ENCODE measurements at places on chromosomes 1 and 21.
A peak's percentile ranks its signal among the peaks of the same experiment; 100 is the strongest.

GRCh38 chr1:47814612-47815395, 182.4 kb downstream of the TRABD2B start:
- DNase-seq, result no peak

DNA sequence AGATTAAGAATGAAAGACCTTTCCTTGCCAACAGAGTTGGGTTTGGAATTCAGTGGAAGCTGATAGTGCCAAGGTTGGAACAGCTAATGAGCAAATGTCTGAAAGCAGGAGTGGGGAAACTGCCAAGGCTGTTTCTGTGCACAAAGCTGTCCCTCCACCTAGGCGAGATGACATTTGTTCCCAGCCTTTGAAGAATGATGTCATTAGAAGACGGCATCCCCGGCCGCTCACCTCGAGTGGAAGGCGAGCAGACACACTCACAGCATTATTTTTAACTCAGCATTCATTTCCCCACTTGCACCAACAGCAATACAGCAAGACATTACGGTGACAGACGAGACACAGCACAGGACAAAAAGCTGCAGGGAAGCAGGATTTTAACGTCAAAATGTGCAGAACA, 463.9 kb downstream of the PCP4 start:
- no peak for DNase-seq

DNA sequence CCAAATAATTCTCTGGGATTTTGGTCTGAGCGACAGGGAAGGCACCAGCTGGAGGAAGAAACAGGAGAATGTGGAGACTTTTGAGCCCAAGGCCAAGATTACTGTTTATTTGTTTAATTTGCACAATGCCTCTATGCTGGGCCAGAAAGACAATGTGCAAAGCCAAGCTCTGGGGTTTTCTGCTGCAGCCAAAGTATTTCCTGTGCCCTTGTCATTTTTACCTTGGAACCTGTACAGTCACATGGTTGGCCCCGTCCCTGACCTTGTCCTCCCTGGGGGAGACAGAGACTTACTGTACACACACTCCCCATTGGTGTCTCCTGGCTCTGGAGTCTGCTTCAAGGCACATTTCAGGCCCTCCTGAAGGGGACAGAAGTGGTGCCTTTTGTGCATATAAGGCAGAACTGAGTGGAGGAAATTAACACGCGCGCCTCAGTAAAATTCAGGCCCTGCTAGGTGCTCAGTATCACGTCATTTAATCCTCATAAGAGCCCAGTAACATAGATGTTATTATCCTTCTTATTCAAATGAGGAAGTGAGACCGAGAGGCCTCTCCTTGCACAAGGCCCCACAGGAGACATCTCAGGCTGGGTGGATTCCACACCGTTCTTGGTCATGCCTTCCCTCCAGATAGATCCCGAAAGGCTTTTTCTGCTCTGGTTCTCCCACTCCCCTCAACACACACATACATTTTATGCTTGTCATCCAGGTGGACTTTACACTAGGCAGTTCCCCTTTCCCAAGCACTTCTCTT, 21.1 kb downstream of the C1orf115 start:
- DNase-seq, result no peak

- no peak for DNase-seq
Measured at GRCh38 chr1:15332525-15332924, 77.2 kb upstream of the EFHD2 start.

GRCh38 chr1:19828546-19828945, 13.5 kb upstream of the RNF186 start:
- DNase-seq, result no peak

DNA sequence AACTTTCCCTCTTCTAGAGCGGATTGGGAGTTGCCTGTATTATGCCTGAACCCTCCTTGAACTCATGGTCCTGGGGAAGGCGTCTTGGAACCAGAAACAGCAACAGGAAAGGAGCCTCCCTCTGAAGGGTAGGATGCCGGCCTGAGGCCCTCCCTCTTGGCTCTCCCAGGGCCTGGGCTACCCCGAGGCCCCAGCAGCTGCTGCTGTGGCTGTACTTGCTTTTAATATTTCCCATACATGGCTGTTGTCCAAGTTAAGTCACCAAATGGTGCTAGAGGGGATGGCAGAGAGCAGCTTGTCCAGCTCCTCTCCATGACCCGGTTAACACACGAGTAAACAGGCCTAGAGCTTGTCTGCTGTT, 10.5 kb downstream of the CHRNB2 start:
- no peak for DNase-seq

- DNase-seq, result no peak
Measured at GRCh38 chr1:22517956-22518355, 45.3 kb upstream of the EPHA8 start.

GRCh38 chr1:35810096-35810881, 2.5 kb downstream of the AGO4 start:
- DNase-seq, result no peak

GRCh38 chr1:224533517-224533916, 82.6 kb upstream of the CNIH3 start:
- DNase-seq, result no peak

- no peak for DNase-seq
Measured at GRCh38 chr1:117284399-117285215, 73.9 kb upstream of the VTCN1 start.

DNA sequence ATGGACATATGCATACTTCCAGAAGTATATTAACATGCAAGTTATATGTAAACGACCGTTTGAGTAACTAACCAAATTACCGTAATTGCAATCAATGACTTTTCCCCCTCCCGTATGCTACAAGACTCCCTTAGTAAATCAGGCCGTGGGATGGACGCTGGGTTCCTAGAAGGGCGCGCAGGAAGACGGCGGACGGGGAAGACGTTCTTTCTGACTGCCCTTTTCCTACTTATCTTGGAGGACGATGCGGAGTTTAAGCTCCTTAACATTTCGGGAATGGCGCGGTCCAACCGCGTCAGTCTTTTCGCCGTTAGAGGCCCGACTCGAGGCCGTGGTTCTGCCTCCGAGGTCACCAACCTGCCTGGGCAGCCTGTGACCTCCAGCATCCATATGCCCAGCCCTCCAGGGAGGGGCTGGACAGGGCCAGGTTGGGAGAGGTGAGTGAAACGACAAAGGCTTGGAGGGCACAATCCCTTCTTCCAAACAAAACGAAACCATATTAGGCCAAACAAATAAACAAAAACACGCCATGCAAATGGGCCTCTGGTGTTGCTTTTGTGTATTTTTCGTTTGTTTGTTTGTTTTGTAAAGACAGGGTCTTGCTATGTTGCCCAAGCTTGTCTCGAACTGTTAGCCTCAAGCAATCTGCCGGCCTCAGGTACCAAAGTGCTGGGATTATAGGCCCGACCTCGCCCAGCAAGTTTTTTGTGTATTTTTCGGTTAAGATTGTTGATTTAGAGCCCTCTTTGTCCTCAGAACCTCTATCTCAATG, 873 bp upstream of the PI4KB start:
- DNase-seq, result no peak

GRCh38 chr21:44582055-44582454, 1.7 kb upstream of the KRTAP10-5 start:
- DNase-seq, result no peak

DNA sequence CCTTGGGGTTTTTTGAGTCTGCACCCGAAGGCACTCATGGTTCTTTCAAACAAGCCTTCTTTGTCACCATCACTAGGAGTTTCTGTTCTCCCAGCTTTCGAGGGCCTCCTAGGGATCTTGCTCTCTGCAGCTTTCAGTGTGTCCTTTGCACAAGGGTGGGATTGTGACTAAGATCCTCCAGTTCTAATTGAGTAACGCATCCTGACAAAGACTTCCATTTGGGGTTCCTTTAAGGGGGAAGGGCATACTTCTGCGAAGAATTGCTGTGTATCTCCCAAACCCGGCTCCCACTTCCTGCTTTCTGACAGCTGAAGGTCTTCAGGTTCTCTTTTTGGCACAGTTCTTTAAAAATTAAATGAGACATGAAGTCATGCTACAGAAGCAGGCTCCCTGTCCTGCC, 139.4 kb downstream of the EDEM3 start:
- DNase-seq, result no peak

- peak; percentile 14 for DNase-seq
Measured at GRCh38 chr1:66244429-66244828, 289.5 kb upstream of the SGIP1 start.

- DNase-seq, result no peak
Measured at GRCh38 chr1:54885807-54886723, 930 bp downstream of the DHCR24 start.

DNA sequence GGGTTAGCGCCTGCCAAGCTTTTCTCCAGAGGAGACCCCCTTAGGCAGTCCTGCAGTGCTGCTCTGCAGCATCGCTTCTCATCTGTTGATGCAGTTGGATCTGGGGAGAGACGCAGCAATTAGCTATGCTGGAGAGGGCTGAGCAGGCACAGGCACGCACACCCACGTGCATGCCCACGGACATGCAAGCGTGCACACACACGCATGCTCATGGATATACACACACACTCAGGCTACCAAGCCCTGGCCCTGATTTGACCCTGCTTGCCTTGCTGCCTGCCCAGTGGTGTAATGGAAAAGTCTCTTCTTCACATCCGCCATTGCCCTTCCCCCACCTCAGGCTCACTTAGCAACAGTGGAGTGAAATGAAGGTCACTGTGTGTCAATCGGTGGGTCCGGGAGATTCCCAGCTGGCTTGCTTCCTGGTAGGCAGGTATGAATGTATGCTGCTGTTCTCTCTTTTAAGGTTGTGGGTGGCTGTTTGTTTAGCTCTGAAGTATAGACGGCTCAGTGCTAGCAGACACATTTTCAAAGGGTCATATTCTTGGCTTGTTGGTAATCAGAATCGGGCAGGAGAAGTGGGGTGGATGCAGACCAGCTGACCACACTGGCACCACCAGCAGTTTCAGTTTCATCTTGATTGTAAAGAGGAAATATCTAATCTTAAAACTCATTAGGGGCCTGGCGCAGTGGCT, 9.5 kb downstream of the ATP1B1 start:
- DNase-seq, result no peak

DNA sequence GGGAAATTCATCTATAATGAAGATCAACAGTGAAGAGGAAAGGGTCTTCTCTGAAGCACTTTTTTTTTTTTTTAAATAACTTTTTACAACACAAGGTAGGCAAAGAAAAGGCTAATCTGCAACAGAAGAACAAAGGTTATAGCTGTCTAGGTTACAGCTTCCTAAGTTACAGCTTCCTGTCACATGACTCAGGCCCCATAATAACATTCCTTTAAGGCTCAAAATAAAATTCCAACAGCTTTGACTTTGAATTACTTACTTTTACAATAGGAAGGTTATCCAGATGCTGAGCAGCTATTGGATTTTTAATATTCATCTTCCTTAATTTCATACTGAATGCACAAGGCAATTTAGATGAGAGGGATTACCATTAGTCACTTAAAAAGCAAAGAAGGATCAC, 40.4 kb upstream of the TMEM61 start:
- no peak for DNase-seq

DNA sequence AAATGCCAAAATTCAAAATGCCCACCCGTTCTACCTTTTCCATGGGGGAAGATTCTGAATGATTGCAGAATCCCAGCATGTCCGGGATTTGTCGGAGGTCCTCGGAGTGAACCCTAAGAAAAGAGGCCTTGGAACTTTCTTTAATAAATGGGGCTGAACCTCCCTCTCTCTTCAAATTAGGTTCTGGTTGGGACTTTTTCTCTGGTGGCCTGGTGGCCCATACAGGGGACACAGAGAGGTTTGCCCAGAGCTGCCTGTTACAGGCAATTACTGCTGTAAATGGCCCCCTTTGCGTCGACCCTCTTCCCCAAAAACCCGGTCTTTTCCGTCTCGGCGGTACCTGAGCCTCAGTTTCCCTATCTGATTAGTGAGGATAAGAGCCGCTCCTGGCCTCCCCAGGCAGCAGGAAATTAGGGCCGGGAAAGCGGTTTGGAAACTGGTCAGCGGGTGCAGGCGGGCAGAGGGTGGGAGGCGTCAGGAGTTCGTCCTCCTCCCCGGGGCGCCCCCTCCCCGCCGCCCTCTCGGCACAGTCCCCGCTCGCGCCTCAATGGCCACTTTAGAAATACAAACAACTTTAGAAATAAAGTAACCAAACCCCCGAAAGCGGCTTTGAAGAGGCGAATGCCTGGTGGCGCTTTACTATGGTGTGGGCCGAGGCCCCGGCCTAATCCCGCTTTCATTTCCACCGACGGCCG, 15.6 kb downstream of the PAX7 start:
- DNase-seq, result no peak

DNA sequence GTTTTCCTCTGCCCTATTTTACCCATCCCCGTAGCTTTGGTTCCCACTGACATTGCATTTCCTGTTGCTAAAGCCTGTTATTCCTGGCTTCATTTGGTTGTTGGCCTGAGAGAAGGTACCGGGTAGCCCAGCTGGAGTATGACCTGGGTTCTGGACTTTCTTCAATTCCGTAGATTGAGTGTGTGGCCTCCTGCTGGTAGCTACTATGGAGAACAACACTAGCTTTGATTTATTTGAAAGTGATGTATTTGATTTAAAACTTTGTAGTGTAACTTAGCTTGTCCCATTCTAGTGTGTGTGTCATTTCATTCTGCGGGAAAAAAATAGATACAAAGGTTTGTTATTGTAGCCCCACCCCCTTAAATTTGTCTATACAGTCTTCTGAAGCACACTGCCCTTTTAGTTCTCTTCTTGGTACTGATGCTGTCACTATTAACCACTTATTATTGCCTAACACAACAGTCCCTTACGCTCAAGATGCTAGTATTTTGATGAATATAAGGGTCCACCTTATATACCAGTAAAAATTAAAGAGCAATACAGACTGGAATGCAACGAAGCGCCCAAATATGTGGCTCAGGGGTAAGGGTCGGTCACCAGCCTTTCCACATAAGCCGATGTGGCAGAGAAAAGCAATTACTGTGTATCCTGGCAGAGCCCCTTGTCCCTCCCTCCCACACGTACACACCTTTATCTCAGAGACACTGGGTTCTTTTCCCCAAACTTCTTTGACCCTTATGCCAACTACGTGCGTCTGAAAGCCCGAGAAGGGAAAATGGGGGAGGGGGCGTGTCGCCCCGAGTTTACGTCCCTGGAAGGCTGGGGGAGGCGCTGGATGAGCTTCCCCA, 643 bp upstream of the MOV10 start:
- DNase-seq, result peak; percentile 21

DNA sequence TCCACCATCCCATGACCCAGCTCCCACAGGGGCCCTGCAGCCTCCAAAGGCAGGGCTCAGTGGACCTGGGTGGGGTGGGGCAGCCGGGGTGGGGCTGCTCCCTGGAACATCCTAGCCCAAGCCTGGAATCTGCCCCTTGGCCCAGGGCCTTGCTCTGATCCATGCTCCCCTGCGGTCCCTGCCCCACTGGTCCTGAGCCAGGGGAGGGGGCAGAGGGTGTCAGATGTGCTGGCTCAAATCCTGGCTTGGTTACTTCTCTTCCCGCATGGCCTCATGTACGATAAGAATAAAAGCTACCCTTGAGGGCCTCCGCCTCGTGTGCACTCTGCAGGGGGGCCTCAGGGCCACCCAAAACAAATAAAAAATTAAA, 819 bp downstream of the SLC25A34 start:
- no peak for DNase-seq

- DNase-seq, result no peak
Measured at GRCh38 chr1:205303247-205303888, 18.2 kb downstream of the NUAK2 start.

DNA sequence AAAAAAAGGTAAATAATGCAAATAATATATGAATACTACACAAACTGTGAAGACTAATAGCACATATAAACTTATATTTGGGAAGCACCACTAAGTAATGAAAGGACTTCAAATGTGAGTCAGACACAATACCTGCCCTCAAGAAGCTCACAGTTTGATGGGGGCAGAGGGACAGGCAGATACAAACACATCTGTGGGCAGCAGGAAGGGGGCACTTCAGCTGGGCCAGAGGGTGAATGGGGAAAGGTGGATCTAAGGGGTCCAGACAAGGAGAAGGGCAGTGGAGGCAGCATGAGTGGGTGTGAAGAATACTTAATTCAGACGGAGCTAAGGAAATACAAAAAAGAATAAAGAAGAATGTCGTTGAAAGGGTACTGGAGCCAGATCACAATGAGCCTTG, 114.2 kb downstream of the TGFBR3 start:
- DNase-seq, result no peak

Data from CD4-positive, alpha-beta T cell treated with Interleukin-6 for 4 hours (primary cell).